ENCODE measurements at places on chromosomes 2 and 18.

- DNase-seq: no peak
Measured at GRCh38 chr2:40341198-40341597, 110.7 kb downstream of the SLC8A1 start.

- DNase-seq: no peak
Measured at GRCh38 chr2:25042321-25043240, 705 bp downstream of the EFR3B start.

DNA sequence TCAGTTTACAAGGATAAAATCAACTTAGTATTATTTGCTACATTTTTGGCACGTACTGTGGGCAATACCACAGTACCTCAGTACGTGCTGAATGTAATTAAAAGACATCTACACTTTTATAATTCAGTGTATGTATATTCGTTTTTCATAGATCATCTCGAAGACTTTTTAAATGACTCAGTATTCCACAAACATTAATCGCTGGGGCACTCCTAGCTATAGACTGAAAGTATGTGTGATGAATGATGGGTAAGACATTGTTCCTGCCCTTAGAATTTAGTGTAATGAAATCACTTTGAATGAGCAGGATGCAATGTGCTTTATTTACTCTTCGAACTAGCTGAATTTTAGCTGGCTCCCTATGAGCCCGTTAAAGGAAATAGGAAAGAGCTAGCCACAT, 245.6 kb upstream of the RASGRP3 start:
- no peak for DNase-seq

DNA sequence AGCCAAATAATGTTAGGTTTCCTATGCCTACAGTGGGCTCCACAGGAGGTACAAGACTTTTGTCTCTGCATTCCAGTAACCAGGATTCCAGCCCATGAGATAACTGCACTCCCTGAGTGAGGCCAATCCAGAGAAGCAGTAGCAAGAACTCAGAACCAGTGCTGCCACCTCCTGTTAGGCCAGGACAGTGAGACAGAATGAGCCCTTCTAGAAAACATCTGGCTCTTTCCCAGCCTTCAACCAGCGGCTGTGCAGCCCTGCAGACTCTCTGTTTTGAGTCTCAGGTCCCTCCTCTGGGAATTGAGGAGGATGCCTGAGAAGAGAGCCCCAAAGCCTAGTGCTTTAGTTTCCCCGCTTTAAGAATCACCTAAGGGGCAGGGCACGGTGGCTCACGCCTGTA, 44.2 kb downstream of the ARID5A start:
- no peak for DNase-seq

DNA sequence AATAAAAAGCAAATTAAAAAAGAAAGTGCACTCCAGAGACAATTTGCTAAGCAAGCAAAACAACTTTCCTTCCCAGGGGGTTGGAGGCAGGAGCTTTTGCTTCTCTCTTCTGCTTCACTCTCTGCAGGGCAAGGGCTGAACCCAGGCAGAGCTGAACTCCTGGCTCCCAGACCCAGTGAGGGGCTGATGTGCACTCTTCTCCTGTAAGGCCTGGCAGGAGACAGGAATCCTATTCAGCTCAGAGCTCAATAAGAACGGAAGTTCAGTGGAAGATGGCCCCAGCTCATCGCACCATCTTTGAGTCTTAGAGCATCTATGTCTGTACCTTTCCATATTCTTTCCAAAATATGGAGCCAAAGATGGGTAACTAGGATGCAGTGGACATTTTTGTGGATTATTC, 29.1 kb downstream of the CIB4 start:
- no peak for DNase-seq

Measured in activated T-helper 1 cell treated with anti-CD3 and anti-CD28 coated beads, Interleukin-2, amount 50 U/mL, for 16 hours (primary cell).